DND-41 (cell line): ENCODE measurements at places on chromosomes 13 and 19.
A peak's percentile ranks its signal among the peaks of the same experiment; 100 is the strongest.

GRCh38 chr19:4414800-4415321 is 12.4 kb downstream of the CHAF1A start:
- H3K4me3 ChIP-seq, result no peak overlapping the region
- H3K27me3 ChIP-seq, result no peaks in the 10 kb centered on the region
- no peak for DNase-seq
- peaks cover 96% of the 10 kb centered on the region for H3K36me3 ChIP-seq
- no peaks in the 10 kb centered on the region for H3K4me1 ChIP-seq

- no peaks in the 10 kb centered on the region for H3K27me3 ChIP-seq
- H3K4me1 ChIP-seq, result no peaks in the 10 kb centered on the region
- H3K36me3 ChIP-seq, result peaks cover 3% of the 10 kb centered on the region; the same call in 1 of the 2 replicates
Observed at GRCh38 chr19:38033658-38034491, 126.9 kb downstream of the SIPA1L3 start.

- no peaks in the 10 kb centered on the region for H3K4me1 ChIP-seq
- H3K4me3 ChIP-seq, result no peak overlapping the region
- DNase-seq, result no peak
- no peak overlapping the region for H3K27ac ChIP-seq
- no peaks in the 10 kb centered on the region for H3K27me3 ChIP-seq
Observed at GRCh38 chr19:28294395-28294794, 918.6 kb downstream of the UQCRFS1 start.

DNA sequence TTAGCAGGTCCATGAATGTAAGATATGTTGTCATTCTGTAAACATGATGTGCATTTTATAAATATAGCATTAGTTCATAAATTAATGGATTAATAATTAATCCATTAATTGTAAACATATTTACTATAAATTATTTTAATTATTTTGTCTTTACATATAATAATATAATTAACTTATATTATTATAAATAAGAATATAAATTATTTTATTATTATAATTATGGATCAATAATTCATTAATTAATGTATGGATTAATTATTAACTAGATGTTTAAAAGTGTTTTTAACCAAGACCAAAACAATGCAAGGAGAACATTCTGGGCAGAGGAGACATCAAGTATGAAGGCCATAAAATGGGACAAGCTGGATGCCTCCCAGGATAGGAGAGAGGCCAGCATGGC is 72.0 kb downstream of the RUBCNL start:
- H3K36me3 ChIP-seq, result peaks cover 4% of the 10 kb centered on the region; the same call in 1 of the 2 replicates
- no peaks in the 10 kb centered on the region for H3K27me3 ChIP-seq
- H3K4me1 ChIP-seq, result peaks cover 7% of the 10 kb centered on the region; the same call in 1 of the 2 replicates
- DNase-seq, result no peak
- H3K27ac ChIP-seq, result no peak overlapping the region; the same call in 1 of the 2 replicates

- H3K4me1 ChIP-seq, result no peaks in the 10 kb centered on the region
- DNase-seq, result no peak
- no peak overlapping the region for H3K4me3 ChIP-seq
- no peaks in the 10 kb centered on the region for H3K36me3 ChIP-seq
- no peak overlapping the region for H3K27ac ChIP-seq
Observed at GRCh38 chr13:90557626-90558025, 789.9 kb upstream of the MIR17HG start.

DNA sequence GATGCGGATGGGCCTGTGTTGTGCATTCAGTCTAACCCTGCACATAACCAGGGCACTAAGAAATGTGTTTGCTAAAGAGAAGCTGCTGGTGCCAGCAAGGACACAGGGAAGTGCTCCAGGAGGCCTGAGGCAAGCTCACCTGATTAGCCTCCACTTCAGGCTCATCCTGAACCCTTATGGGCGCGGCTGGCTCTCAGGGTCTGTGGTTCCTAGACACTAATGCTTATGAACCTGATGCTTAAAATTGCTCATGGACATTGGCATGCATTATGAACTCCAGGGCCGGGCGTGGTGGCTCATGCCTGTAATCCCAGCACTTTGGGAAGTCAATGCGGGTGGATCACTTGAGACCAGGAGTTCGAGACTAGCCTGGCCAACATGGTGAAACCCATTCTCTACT is 34.3 kb downstream of the SERP2 start:
- no peaks in the 10 kb centered on the region for H3K27me3 ChIP-seq
- H3K36me3 ChIP-seq, result no peaks in the 10 kb centered on the region
- H3K27ac ChIP-seq, result no peak overlapping the region
- H3K4me3 ChIP-seq, result no peak overlapping the region

- H3K4me3 ChIP-seq, result no peak overlapping the region
- no peaks in the 10 kb centered on the region for H3K27me3 ChIP-seq
- H3K27ac ChIP-seq, result no peak overlapping the region
- no peak for DNase-seq
- no peaks in the 10 kb centered on the region for H3K4me1 ChIP-seq
Observed at GRCh38 chr13:31174018-31174417, 12.3 kb upstream of the HSPH1 start.

GRCh38 chr13:112978561-112979405 is 9.8 kb downstream of the MCF2L start:
- H3K27ac ChIP-seq, result no peak overlapping the region
- DNase-seq, result no peak
- H3K36me3 ChIP-seq, result no peaks in the 10 kb centered on the region
- no peaks in the 10 kb centered on the region for H3K27me3 ChIP-seq
- no peaks in the 10 kb centered on the region for H3K4me1 ChIP-seq

- no peaks in the 10 kb centered on the region for H3K4me1 ChIP-seq
- H3K4me3 ChIP-seq, result no peak overlapping the region
- H3K27me3 ChIP-seq, result no peaks in the 10 kb centered on the region
- H3K27ac ChIP-seq, result no peak overlapping the region
- DNase-seq, result no peak
Observed at GRCh38 chr13:71625694-71626093, 241.3 kb downstream of the DACH1 start.

GRCh38 chr13:91381371-91381770 is 17.1 kb upstream of the GPC5 start:
- no peaks in the 10 kb centered on the region for H3K4me1 ChIP-seq
- DNase-seq, result no peak
- H3K27ac ChIP-seq, result no peak overlapping the region
- H3K36me3 ChIP-seq, result no peaks in the 10 kb centered on the region
- H3K27me3 ChIP-seq, result peaks cover 6% of the 10 kb centered on the region

- H3K4me3 ChIP-seq, result no peak overlapping the region
- no peak overlapping the region for H3K27ac ChIP-seq
- no peaks in the 10 kb centered on the region for H3K27me3 ChIP-seq
- peaks cover 6% of the 10 kb centered on the region; the same call in 1 of the 2 replicates for H3K36me3 ChIP-seq
Observed at GRCh38 chr19:10305139-10305806, 4.3 kb downstream of the ZGLP1 start.

GRCh38 chr13:60701895-60702294 is 304.9 kb downstream of the TDRD3 start:
- H3K27me3 ChIP-seq, result no peaks in the 10 kb centered on the region
- no peaks in the 10 kb centered on the region for H3K36me3 ChIP-seq
- no peak for DNase-seq

DNA sequence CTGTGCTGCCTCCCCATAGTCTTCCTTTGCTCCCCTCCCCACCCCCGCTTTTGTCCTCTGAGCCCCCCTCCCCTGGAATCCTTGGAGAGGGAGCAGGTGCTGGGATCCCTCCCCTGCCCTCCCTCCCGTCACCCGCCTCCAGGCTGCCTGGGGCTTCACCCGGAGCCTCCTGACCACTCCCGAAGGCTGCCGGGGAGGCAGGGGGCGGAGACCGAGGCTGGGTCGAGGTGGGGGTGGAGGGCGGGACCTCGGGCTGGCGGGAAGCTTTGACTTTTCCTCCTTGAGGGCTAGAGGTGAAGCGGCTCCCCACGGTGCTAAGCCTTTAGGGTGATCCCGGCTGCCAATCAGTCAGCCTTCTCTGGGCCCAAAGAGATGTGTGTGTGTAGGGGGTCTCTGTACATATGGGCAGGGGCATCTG is 1.5 kb downstream of the KMT5C start:
- H3K27me3 ChIP-seq, result no peaks in the 10 kb centered on the region
- H3K4me3 ChIP-seq, result peak overlapping the region; percentile 84; the same call in 1 of the 2 replicates
- H3K4me1 ChIP-seq, result peaks cover 34% of the 10 kb centered on the region

- peaks cover 6% of the 10 kb centered on the region for H3K27me3 ChIP-seq
- no peak overlapping the region for H3K4me3 ChIP-seq
- DNase-seq, result no peak
- no peaks in the 10 kb centered on the region for H3K36me3 ChIP-seq
- H3K27ac ChIP-seq, result no peak overlapping the region
Observed at GRCh38 chr13:32851083-32852069, 164.8 kb upstream of the KL start.

GRCh38 chr13:105364191-105364590 is 1171.3 kb downstream of the EFNB2 start:
- H3K4me3 ChIP-seq, result peak overlapping the region; percentile 48
- peaks cover 44% of the 10 kb centered on the region for H3K4me1 ChIP-seq
- peak overlapping the region; percentile 81 for H3K27ac ChIP-seq
- no peaks in the 10 kb centered on the region for H3K36me3 ChIP-seq
- no peaks in the 10 kb centered on the region for H3K27me3 ChIP-seq

DNA sequence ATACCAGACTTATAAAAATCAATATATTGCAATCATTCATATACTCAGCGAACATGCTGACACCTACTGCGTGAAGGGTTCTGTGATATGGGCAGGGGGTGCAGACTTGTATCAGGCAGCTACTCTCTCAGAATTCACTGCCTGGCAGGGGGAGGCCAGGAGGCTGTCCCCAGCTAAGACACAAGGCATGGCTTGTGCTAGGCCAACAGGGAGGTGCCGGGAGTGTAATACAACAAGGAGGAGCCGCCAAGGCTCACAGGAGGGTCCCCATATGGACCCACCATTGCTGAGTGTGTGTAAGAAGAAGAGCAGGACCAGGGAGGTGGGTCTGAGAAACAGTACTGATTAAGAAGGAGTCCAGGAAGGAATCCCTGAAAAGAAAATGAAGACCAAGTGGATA is 97.2 kb downstream of the COL4A2 start:
- no peak overlapping the region for H3K27ac ChIP-seq
- H3K4me3 ChIP-seq, result no peak overlapping the region
- DNase-seq, result no peak
- H3K4me1 ChIP-seq, result no peaks in the 10 kb centered on the region
- no peaks in the 10 kb centered on the region for H3K36me3 ChIP-seq
- H3K27me3 ChIP-seq, result peaks cover 76% of the 10 kb centered on the region

DNA sequence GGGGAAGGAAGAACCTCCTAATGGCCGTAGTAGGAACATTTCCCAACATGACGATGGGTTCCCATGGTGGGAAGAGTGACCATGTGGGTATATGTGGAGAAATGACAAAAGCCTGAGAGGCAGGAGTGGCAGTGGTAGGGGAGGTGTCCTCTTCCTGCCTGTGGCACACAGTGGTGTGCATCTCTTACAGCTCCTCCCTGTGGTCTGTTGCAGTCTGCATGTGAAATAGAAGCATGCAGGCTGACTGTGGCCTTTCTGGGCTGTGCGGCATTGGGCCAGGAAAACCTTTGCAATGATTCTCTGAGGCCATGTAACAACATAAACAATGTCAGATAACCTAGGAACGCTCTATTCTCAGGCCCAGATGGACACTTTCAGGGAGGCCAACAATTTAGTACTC is 84.0 kb downstream of the LACC1 start:
- DNase-seq, result no peak
- no peaks in the 10 kb centered on the region for H3K27me3 ChIP-seq
- no peak overlapping the region for H3K27ac ChIP-seq
- no peak overlapping the region for H3K4me3 ChIP-seq
- no peaks in the 10 kb centered on the region for H3K36me3 ChIP-seq
- no peaks in the 10 kb centered on the region for H3K4me1 ChIP-seq

DNA sequence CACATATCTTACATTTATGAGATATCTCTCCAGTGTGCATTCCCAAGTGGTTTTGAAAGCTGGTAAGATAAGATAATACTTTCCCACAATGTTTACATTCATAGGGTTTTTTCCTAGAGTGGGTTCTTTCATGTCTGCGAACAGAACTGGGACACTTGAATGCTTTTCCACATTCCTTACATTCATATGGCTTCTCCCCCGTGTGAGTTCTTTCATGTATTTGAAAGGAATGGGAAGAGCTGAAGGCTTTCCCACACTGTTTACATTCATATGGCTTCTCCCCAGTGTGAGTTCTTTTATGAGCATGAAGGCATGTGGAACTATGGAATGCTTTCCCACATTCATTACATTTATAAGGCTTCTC is 19.7 kb downstream of the ZNF433 start:
- no peaks in the 10 kb centered on the region for H3K27me3 ChIP-seq
- H3K4me1 ChIP-seq, result no peaks in the 10 kb centered on the region
- H3K27ac ChIP-seq, result no peak overlapping the region
- H3K4me3 ChIP-seq, result no peak overlapping the region
- peaks cover 70% of the 10 kb centered on the region for H3K36me3 ChIP-seq

DNA sequence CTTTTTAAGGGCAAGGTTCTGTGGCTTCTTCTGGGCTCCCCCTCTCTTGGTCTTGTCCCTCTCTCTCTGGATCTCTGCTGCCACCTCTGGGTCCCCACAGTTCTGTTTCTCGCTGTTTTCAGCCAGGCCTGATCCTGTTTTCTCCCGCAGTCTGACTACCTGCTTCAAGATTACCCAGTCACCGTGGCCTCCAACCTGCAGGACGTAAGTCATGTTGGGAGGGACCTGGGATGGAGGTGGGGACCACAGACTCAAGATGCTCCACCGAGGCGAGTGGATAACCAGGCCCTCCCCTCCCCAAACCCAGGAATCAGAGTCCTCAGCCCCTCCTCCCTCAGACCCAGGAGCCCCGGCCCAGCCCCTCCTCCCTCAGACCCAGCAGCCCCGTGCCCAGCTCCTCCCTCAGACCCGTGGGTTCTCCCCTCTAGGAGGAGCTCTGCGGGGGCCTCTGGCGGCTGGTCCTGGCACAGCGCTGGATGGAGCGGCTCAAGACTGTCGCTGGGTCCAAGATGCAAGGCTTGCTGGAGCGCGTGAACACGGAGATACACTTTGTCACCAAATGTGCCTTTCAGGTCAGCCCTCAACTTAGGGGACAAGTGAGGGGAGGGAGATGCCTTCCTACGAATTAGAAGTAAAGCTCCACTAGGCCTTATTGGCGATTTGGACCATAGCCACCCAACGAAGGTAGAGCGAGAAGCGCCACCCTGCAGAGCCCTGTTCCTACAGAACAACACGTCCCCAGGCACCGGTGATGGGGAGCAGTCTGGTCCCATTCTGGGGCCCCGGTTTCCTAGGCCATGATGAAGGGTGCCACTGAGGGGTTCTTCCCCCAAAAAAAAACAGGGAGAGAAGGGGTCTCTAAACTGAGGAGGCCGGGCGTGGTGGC is 2.2 kb downstream of the FLT3LG start:
- no peaks in the 10 kb centered on the region for H3K36me3 ChIP-seq
- no peaks in the 10 kb centered on the region for H3K27me3 ChIP-seq
- no peak overlapping the region for H3K4me3 ChIP-seq

DNA sequence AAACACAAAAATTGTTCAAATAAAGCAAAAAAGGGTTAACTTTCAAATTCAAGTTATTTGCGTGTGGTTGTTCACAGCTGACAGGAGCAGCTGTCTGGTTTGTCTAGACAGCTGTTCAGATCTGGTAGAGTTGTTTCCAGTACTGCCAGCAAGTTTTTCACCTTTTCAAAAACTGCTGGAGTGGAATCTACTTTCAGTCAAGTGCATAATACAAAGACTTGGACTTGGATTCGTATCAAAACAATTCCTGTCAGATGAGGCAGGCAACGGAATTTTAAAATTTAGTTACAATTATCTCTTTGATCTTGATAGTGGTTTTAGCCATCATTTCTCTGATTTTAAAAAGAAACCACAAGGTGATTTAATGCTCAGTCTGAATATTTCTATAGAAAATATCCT is 51.7 kb upstream of the EEF1AKMT1 start:
- no peak overlapping the region for H3K27ac ChIP-seq
- no peak overlapping the region for H3K4me3 ChIP-seq
- DNase-seq, result no peak
